ENCODE measurements at places on chromosomes 12 and 14. TPM values are rescaled to one million over a fixed set of nuclear protein-coding genes. Genes with fewer than 3 reads are reported as not detected.

Gene LRRIQ1
- total RNA-seq, result 6.5 TPM

- no peak for DNase-seq
Measured at GRCh38 chr12:52608826-52609630, 7.8 kb upstream of the KRT72 start.

GRCh38 chr12:57261428-57261865, 10.5 kb upstream of the STAC3 start:
- no peak for DNase-seq

GRCh38 chr14:101772770-101773169, 11.3 kb downstream of the PPP2R5C start:
- no peak for DNase-seq

Gene C3AR1
- total RNA-seq, result 1.6 TPM
